Activated CD8-positive, alpha-beta T cell treated with anti-CD3 and anti-CD28 coated beads for 36 hours (primary cell): ENCODE measurements at places on chromosomes 7 and 10. TPM values are rescaled to one million over a fixed set of nuclear protein-coding genes. Genes with fewer than 3 reads are reported as not detected.
A peak's percentile ranks its signal among the peaks of the same experiment; 100 is the strongest.

The LHFPL3 gene
- not detected for total RNA-seq

DNA sequence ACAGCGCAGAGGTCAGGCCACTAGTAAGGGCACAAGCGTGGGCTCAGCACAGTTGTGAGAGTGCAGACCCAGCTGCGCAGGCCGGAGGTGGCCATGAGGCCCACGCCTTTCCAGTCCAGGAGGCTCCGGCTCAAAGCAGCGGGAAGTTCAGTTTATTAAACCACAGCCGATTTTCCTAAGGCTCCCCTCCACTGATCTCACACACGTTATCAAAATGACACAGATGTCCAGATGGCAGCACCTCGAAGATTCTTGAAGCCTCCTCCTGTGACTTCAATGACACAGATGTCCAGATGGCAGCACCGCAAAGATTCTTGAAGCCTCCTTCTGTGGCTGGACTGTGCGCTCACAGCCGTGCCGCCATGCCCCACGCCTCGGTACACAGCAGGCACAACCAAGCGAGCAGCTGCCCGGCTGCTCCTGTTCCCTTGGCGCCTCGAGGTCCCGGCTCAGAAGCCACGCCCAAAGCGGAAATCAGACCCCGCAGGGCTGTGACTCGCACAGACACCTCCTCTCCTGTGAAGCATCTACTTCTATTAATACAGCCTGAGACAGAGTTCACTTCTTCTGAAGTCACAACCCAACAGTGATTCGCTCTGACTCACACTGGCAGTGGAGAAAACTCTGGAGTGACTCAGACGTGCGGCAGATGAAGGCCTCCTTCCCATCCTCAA lies 122.7 kb downstream of the MAD1L1 start:
- peak overlapping the region; percentile 50 for H3K27ac ChIP-seq
- no peaks in the 10 kb centered on the region for H3K27me3 ChIP-seq
- H3K36me3 ChIP-seq = peaks cover 7% of the 10 kb centered on the region
- peak overlapping the region; percentile 65 for H3K4me3 ChIP-seq
- DNase-seq = peak; percentile 87

- H3K27me3 ChIP-seq = no peaks in the 10 kb centered on the region
- H3K4me1 ChIP-seq = no peaks in the 10 kb centered on the region
- no peaks in the 10 kb centered on the region for H3K36me3 ChIP-seq
- no peak overlapping the region for H3K4me3 ChIP-seq
- no peak for DNase-seq
- H3K27ac ChIP-seq = no peak overlapping the region
Observed at GRCh38 chr10:76234499-76235226, 803.2 kb downstream of the LRMDA start.

GRCh38 chr7:138359870-138360559 lies 100.0 kb upstream of the TRIM24 start:
- no peaks in the 10 kb centered on the region for H3K36me3 ChIP-seq
- DNase-seq = no peak
- no peak overlapping the region for H3K27ac ChIP-seq
- no peak overlapping the region for H3K4me3 ChIP-seq

DNA sequence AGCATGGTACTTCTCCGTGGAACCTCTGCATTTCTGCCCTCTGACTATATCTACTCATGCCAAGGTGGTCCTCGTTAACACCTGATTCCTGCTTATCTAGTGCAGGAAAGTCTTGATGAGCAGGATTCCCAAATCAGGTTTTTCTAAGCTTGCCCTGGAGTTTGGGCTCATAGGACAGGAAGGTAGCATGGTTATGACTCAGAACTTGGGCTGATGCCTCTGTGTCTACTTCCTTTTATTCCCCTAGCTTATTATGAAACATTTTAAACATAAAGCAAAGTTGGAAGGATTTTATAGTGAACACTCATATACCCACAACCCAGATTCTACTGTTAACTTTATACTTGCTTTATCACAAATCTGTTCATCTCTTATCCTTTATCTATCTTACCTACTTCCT lies 5.6 kb downstream of the SUFU start:
- H3K4me1 ChIP-seq = peaks cover 28% of the 10 kb centered on the region
- no peak for DNase-seq
- no peak overlapping the region for H3K4me3 ChIP-seq
- peaks cover 3% of the 10 kb centered on the region for H3K36me3 ChIP-seq
- no peaks in the 10 kb centered on the region for H3K27me3 ChIP-seq
